GM04504 (cell line): ENCODE measurements at places on chromosomes 12 and 14.

DNA sequence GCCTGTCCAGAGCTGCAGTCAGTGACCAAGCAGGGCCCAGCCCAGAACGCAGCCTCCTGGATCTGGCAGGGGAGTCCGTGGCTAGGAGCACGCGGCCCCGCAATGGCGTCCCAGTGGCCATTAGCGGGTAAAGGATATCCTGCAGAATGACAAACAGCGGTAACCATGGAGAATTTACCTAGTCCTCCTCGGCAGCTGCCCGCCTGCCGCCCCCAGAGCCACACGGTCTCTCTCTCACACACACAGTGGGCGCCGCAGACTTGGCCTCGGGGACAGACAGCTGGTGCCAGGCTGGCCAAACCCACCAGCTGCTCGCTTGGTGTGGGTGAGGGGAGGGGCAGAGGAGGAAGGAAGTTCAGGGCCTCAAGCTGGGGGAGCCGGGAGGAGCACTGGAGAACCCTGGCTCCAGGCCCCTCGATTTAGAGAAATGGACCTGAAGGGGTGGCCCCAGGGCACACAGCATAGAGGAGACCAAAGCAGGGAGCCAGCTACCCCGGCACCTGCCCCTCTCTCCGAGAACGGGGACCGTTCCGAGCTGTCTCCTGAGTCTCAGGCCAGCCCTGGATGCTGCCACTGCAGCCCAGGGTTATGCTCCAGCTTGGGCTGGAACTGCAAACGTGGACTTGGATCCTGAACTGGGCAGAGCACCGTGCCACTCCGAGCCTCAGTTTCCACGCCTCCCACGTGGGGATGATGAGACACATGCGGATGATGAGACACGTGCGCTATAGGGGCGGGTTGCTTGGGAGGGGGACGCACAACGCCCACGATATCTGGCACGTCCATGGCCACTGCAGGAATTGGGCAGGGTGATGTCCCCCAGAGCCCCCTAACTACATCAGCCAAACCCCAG, 3.4 kb downstream of the CDK2AP1 start:
- no peak for DNase-seq

- DNase-seq = no peak
These were observed 75.9 kb downstream of the TTLL5 start for GRCh38 chr14:75736845-75737485.

DNA sequence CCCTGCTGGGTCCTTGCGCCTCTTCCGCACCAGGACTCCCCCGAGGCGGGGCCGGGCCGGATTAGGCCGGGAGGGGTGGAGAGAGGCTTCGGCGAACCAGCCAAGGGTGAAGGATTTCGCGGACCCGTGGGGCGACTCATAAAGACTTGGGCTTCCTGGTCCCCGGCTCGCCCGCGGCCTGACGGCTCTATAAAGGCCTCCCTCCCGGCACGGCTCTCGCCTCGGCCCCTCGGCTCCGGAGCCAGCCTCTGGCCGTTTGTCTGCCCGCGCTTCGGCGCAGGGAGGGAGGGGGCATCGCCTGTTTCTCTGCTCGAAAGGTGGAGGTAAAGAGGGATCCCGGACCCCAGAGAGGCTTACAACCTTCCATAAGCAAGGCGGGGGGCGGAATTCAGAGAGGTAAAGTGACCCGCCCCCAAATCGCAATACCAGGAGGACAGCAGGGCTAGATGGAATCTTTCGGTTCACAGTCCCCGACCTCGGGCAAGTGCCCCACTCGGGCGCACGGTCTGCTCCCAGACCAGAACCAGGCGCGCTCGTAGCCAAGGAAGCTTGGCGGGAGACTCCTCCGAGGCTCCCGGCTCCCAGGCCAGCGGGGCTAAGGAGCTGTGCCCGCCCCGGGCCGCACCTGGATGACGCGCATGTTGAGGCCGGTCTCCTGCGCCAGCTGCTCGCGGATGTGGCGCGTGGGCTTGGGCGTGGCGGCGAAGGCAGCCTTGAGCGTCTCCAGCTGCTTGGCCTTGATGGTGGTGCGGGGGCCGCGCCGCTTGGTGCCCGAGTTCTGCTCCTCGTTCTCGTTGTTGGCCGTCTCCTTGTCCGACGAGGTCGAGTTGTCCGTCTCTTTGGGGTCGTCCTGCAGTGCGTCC, 3.9 kb downstream of the LHX5 start:
- DNase-seq = no peak

- DNase-seq = no peak
These were observed 709.2 kb downstream of the TMEM121 start for GRCh38 chr14:106235356-106236159.

DNA sequence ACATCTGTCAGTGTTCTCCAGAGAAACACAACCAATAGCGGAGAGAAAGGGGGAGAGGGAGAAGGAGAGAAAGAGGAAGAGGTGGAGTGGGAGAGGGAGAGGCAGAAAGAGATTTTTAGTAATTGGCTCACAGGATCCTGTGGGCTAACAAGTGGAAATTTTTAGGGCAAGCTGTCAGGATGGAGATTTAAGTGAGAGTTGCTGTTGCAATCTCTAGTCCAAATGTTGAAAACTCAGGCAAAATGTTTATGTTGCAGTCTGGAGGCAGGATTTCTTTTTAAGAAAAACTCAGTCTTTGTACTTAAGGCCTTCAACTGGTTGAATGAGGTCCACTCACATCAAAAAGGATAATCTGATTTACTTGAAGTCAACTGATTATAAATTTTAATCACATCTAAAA, 12.5 kb upstream of the GLIPR1L2 start:
- no peak for DNase-seq

- DNase-seq = peak; percentile 12
These were observed 6.6 kb downstream of the PPP4R4 start for GRCh38 chr14:94180655-94181271.

DNA sequence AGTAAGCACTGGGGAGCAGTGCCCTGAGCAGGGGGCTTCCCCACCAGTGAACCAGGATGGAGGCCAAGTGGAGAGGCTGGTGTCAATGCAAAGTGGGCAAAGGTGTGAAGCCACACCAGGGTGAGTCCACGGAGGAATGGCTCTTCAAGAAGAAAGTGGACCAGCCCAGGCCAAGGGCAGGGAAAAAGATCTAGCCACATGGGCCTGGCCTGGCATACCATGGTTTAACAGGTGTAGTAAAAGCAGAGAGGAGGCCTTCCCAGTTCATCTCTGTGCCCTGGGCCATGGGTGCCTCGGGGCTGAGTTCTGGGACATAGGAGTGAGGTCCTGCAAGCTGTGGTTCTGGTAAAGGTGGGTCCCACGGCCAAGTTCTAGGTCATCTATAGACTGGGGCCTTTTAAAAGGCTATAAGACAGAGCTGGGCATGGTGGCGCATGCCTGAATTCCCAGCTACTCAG, 153.4 kb downstream of the DPF3 start:
- no peak for DNase-seq

- DNase-seq = no peak
These were observed 253.4 kb upstream of the KITLG start for GRCh38 chr12:88833641-88834116.

DNA sequence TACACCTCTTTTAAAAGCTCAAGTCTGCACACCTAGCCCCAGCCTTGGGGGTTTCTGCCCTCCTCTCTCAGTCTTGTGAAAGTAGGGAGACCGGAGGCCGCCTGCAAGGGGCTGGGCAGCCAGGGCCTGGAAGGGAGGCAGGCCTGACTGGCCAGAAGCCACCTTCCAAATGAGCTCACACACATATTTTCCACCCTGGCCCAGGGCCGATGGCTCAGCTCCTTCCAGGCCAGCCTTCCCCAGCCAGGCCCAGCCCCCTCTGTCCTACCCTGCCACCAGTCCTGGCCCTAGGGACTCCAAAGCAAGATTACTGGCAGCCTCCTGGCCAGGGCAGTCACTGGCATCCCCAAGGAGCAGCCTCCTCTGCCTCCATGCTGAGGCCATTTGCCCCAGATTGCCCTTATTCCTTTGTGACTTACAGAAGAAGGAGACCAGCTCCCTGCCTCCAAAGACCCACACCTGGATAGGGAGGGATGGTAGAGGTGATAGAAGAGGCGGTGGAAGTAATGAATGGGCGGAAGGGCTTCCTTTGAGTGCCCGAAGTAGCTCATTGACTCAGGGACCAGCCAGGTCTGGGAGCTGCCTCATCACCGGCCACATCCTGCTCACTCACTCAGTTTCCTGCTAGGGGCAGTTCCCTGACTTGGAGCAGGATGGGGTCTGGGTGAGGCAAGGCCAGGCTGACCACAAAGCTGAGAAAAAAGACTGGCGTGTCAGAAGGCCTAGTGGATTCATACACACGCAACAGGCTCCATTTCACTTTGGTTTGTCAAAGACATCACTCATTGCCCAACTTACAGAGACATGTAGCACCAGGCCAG, 14.8 kb downstream of the MMP14 start:
- peak; percentile 95 for DNase-seq

DNA sequence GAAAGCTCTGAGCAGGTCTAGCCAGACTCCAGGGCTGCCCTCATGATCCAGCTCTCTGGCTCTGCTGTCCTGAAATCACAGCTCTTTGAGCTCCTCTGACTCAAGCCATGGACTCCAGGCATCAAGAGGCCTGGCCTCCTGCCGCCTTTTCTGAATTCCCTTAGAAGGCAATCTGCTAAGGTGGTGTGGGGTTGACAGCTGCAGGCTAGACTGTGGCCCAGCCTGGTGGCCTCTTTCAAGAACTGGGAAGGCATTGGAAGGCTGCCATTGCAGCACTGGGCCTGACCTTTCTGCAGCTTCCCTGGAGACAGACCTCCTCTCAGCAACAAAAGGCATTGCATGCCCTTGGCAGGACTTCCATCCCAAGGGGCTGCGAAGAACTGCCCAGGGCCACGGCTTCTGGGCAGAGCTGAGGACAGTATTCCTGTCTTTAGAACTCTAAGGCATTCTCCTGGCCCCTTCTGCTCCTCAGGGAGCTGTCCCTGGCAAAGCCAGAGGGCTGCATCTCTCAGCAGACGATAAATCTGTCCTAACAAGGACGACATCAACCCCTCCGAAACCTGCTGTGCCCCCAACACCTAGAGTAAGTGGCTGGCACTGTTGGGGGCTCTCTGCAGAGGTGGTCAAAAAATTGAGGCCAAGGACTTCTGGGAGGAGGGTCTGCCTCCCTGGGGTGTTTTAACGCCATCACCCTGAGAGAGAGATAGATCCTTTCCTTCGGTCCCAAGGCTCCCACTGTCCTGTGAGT, 115.6 kb downstream of the RBM19 start:
- no peak for DNase-seq

GRCh38 chr14:57209561-57209960, 59.1 kb downstream of the EXOC5 start:
- DNase-seq = peak; percentile 22

DNA sequence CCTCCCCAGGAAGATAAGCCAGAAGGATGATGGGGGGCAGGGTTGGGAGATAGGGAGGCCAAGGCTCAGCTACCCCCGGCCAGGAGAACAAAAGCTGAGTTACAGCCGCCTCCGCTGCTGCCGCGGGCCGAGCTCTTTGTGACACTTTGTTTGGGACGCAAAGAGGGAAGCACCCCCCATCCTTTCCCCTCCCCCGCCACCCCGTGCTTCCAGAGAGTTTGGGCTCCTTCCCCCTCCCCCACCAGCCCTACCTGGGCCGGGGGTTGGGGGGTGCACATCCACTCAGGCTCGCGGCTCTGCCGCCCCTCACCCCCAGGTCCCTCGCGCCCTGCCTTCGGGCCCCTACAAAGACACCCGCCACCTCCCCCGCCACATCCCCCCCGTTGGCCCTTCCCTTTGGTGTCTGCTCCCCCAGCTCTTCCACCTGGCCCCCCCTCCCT, 799 bp downstream of the ZNF219 start:
- no peak for DNase-seq

GRCh38 chr14:67892466-67893100, 73.0 kb downstream of the RAD51B start:
- no peak for DNase-seq

DNA sequence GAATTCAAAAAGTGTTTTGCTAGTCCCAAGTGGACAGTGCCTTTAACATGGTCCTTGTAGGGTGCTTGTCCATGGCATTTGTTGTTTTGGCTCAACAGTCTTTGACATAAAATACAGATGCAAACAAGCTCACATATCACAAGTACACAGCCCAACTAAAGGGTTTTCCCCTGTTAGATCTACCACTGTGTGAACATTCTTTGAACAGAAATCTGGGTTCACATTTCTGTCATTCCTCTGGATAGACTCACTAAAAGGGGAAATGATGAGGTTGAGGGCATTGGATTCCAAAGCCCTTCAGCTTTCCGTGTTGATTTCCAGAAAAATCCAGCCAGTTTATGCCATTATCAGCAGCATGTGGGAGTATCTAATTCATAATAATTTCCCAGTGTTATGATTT, 54.1 kb downstream of the EP400 start:
- peak; percentile 35 for DNase-seq
